Esophagus mucosa (tissue), 1 donor: ENCODE measurements at places on chromosomes 4 and X. TPM values are rescaled to one million over a fixed set of nuclear protein-coding genes. Genes with fewer than 3 reads are reported as not detected.

DNA sequence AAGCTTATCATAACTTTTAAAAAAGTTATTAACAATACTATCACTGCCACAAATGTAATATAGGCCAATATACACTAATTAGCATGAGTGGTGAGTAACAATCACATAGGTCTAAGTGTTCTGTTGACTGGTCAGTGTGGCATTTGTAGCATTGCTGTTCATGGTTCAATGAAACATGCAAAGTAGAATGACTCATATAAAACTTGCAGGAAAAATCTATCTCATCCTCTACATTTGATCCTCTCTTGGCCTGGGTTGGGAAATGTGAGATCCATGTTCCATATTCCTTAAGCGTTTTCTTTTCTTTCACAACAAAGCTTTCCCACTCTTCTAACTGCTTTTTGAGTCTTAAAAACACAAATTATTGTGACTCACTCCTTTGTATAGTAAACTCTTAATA lies 1418.7 kb downstream of the FSTL5 start:
- ATAC-seq, result no peak

DNA sequence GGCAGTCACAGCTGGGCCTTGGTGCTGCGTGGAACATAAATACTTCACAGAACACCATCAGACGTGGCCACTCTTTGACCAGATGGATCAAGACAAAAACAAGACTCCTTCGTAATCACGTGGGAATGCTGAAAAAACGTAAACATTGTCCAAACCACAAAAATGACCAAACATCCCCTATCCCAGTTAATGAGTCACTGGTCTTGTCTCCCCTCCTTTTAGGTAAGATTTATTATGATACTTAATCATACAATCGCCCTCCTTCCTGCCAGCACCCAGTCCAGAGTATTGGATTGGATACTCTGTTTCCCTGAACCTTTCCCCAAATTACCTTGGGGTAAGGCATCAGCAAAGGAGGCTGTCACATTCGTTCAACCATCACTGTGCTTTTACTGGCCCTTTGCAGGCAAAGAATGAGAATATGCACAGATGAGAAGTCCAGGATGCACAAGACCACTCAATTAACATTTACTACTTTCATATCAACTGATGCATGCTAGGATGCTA lies 601 bp upstream of the TCEANC start:
- no peak for ATAC-seq

Gene PPP2R2C
- 65.7 TPM for total RNA-seq

Gene RASL11B
- 1.0 TPM for total RNA-seq

DNA sequence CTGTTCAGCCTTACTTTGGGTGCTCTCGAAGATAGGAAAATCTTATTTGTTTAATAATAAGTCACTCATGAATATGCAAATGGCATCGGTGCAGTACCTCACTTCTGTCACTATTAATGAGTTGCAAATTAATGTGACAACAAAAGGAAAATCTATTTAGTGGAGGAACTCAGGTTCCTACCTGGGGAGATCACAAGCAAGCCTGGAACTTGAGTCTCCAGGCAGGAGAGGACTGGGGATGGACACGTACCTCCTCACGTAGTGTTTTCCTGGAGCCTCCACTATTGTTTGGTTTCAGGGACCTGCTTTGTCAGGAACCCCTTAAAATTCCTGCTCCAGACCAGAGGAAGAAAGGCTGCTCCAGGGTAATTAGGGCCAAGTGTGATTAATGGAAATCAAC lies 82.1 kb downstream of the BCOR start:
- ATAC-seq, result no peak

Gene PRSS12
- total RNA-seq, result 5.7 TPM

Gene GASK1B
- total RNA-seq, result 3.5 TPM

- no peak for ATAC-seq
Measured at GRCh38 chr4:26131711-26132110, 189.1 kb upstream of the RBPJ start.

Gene TEX13D
- not detected for total RNA-seq

GRCh38 chr4:159552979-159553768 lies 450.3 kb downstream of the RAPGEF2 start:
- no peak for ATAC-seq

- ATAC-seq, result peak; percentile 89
Measured at GRCh38 chr4:173211838-173212237, 43.2 kb downstream of the GALNT7 start.

Gene ADH7
- 120 TPM for total RNA-seq

GRCh38 chr4:75629239-75629638 lies 1.1 kb downstream of the CDKL2 start:
- no peak for ATAC-seq

DNA sequence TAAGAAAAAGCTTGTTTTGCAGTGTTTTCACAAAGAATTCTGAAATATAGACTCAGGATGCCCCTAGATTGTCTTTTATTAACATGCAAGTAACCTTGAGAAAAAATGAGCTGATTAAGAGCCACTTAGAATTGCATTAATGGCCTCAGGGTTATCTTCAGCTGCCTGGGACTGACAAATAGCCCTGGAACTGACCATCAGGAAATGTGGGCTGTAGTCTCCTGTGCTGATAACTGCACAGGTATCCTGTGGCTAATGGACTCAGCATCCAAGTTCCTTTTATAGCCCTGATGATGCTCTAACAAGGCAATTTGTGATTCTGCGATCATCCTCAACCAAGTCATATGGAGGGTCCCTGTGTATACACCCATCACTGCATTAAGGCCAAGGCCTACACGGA lies 17.0 kb downstream of the CA5B start:
- ATAC-seq, result no peak

DNA sequence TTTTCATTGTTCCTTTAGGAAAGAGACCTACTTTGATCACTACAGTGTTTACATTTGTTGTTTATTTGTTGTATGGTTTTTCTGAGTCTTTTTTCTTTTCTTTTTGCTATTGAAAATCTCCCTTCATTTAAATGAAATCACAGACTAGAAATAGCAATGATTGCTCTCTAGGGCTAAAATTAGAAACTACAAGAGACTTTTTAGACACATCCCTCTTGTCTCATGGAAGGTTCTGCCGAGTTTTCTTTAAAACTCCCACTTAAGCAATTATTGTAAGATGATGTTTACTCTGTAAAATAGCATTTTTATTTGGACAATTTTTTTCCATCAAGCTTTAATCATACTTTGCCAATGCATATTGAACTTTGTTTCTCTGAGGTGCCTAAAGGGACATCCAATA lies 136.6 kb downstream of the PALLD start:
- no peak for ATAC-seq

- peak; percentile 77 for ATAC-seq
Measured at GRCh38 chr4:138680989-138681604, 334.5 kb upstream of the NOCT start.

GRCh38 chrX:99095965-99096635 lies 1314.0 kb downstream of the PCDH19 start:
- ATAC-seq, result no peak

DNA sequence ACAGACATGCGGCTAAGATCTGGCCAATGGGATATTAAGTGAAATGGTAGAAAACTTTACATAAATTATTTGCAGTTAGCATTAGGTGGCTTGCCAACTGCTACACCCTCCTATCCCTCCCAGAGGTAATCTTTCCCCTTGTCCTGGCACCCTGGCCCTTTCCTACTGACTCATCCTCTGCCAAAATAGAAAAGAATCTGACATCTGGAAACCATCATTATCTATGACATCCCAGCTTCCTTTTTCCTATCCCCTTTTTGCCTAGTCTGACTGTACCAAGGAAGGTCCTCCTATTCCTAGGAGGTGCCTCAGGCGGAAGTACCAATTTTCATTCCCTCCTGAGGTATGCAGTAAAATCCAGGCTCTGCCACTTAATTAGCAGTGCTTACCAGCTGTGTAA lies 163.6 kb upstream of the KLF3 start:
- ATAC-seq, result no peak

Gene MGST2
- 128 TPM for total RNA-seq
